ENCODE measurements at places on chromosomes 12 and 14.

GRCh38 chr14:47148686-47149085 lies 497.1 kb upstream of the RPL10L start:
- DNase-seq = no peak

DNA sequence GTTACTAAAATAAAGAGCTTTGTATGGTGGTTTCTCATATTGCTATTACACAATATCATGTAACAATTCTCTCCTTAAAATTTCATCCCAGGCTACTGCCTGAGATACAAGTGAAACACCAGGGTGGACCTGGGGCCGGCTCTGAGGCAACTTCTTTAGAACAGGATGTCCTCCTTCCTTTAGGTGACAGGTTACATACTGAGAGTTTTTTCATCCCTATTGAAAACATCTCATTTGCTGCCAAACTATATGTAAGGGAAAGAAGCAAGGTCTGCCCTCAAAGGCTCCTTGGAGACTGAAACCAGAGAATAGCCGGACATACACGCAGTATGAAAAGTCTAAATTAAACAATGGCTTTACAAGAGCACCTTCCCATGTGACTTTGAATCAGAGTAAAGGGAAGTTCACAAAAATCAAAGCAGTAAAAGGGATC lies 139.9 kb downstream of the DUSP6 start:
- DNase-seq = no peak

DNA sequence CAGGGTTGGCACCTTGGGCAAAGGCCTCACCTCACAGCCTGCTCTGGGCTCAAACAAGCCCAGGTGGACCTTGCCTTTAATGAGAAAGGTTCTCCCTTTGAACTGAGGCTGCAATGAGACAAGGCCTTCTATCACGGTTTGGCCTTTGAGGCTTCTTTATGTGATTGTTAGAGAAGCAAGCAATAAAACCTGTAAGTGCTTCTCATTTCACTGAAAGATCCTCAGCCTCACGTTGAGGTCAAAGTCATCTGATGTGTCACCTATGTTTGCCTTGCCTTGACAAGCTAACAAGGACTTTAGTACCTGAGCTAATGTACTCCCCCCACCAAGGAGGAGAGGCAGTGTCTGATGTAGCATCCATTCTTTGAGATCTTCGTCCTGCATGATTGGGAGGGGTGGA lies 155.9 kb upstream of the RBM19 start:
- DNase-seq = no peak

- DNase-seq = no peak
Observed at GRCh38 chr12:101490286-101490920, 15.3 kb downstream of the SPIC start.

- DNase-seq = no peak
Observed at GRCh38 chr12:49138587-49138986, 7.4 kb upstream of the TUBA1B start.

GRCh38 chr14:85224241-85224640 lies 305.7 kb upstream of the FLRT2 start:
- no peak for DNase-seq

GRCh38 chr14:60984196-60984595 lies 3.2 kb downstream of the SLC38A6 start:
- DNase-seq = no peak

DNA sequence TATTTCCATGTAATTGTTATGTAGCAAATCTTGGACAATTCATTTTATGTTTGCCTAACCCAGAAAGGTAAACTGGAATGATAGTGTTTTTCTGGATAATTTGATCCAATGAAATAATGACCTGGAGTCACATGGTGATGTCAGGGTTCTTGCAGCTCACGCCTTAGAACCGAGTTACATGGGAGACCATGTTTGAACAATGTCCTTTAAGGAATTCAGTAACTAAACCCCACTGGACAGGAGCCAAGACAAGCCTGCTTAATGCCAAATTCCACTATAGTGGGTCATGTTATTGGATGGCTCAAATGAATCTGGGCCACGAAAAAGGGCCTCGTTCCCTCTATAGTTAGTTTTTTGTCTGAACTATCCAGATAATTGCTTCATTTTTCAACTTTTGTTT lies 255.8 kb upstream of the HMGA2 start:
- DNase-seq = no peak

GRCh38 chr14:99687284-99688209 lies 3.4 kb downstream of the CYP46A1 start:
- DNase-seq = peak; percentile 38

GRCh38 chr12:92149563-92149962 lies 3.9 kb upstream of the BTG1 start:
- no peak for DNase-seq

- DNase-seq = no peak
Observed at GRCh38 chr14:95527387-95528002, 7.4 kb upstream of the GLRX5 start.

DNA sequence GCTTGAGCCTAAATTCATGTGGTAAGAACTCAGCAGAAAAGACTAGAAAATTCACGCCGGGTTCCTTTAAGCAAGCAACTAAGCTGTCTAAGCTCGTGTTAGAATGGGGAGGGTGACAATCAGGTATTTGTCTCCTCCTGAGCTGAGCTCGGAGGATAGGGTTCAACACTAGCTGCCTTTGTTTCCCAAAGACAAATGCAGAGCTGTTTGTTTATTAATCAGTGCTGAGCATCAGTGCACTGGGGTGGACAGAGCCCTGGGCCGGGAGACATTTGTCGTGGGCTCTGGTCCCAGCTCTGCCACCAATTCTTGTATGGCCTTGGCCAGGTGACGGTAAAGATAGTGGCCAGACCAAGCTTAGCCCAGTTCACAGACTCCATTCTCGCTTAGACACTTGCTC lies 43.7 kb downstream of the DEGS2 start:
- no peak for DNase-seq

- no peak for DNase-seq
Observed at GRCh38 chr12:6834873-6835272, 5.9 kb upstream of the GNB3 start.

GRCh38 chr14:60722357-60723115 lies 1.6 kb downstream of the SIX4 start:
- DNase-seq = peak; percentile 63
